Left lung (tissue), 14 donors: ENCODE measurements at places on chromosomes 7 and 10. TPM values are rescaled to one million over a fixed set of nuclear protein-coding genes. Genes with fewer than 3 reads are reported as not detected.

DNA sequence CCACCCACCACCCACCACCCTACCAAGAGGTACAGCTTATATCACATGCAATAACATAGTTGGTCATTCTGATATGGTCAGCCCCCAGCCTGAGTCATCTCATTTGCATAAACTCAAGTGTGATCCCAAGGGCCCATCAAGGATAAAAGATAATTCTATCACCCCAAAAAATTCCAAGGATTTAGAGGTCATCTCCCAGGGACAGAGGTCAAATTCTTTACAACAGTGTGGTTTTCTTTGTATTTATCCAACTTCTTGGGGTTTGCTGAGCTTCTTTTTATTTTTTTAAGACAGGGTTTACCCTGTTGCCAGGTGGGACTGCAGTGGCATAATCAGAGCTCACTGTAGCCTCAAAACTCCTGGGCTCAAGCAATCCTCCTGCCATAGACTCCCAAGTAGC lies 9.4 kb upstream of the GTPBP10 start:
- no peak overlapping the region for H3K27ac ChIP-seq
- no peaks in the 10 kb centered on the region for H3K4me1 ChIP-seq
- DNase-seq, result no peak
- no peaks in the 10 kb centered on the region for H3K27me3 ChIP-seq
- no peak overlapping the region for H3K4me3 ChIP-seq

DNA sequence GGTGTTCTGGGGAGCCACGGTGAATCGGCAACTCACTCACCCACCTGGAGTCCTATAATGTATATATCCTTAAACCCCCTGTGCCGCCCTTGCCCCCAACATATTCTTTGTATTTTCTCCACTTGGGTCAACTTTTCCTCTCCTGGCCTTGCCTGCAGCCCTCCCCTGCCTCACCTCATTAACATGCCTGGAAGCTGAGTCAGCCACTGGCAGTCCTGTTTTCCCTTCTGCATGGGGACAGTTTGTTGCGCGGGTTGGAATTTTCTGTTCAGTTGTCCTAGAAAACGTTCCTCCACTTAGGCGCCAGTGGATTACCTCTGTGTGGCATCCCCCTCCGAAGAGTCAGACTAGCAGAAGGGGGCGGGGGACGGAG lies 97.4 kb downstream of the C10orf105 start:
- peaks cover 11% of the 10 kb centered on the region for H3K4me1 ChIP-seq
- no peak overlapping the region for H3K4me3 ChIP-seq
- no peaks in the 10 kb centered on the region for H3K36me3 ChIP-seq
- no peaks in the 10 kb centered on the region for H3K27me3 ChIP-seq
- peak; percentile 21 for DNase-seq

DNA sequence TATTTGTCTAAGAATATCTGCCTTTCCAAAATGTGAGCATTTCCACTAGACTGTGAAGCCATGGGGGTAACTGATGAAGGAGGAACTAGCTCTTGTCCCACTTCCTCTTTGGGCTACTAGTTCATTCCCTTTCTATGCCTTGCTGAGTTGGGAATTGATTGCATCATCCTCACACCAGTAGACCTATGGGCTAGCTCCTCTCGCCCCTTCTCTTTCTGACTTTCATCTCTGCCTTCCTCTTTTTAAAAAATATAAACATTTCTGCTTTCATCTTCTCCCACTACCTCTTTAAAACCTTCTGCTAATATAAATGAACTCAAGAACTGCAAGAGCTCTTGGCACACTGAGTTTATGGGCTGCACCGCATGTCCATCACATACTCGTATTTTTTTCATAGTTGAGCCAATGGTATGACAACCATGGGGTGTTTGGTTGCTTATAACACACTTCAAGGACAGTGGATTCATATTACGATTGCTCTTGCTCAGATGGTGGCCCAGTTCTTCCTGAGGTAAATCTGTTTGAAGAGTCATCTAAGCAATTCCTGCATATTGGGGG lies 182.0 kb downstream of the REEP3 start:
- DNase-seq, result no peak
- peaks cover 26% of the 10 kb centered on the region for H3K4me1 ChIP-seq
- H3K36me3 ChIP-seq, result no peaks in the 10 kb centered on the region
- no peak overlapping the region for H3K4me3 ChIP-seq
- peak overlapping the region; percentile 49 for H3K27ac ChIP-seq
- no peaks in the 10 kb centered on the region for H3K27me3 ChIP-seq

DNA sequence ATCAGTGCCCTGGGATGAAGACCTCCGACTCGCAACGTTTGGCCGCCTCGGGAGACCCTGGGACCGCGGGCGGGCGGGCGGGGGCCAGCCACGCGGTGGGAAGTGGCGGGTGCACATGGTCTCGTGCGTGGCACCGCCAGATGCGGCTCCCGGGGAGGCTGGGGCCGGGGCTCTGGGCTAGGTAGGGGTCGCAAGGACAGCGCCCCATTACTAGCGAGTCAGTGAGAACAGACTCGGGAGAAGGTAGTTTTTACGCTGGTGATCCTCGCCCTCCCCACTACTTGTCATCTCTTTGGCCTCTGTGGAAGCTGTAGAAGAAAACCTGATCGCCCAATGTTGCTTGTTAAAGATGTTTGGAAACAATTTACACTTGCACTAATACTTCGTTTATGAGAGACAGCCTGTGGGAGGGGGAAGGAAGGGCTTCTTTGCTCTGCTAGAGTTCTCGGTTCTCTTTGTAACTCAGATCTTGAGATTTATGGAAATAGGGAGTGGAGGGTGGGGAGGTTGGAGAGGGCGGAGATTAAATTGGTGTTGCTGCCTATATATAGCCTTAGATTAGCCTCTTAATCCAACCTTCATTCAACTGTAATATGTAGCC lies 591 bp downstream of the BZW2 start:
- peak overlapping the region; percentile 78 for H3K4me3 ChIP-seq
- peak overlapping the region; percentile 94 for H3K27ac ChIP-seq
- DNase-seq, result peak; percentile 24
- no peaks in the 10 kb centered on the region for H3K36me3 ChIP-seq
- H3K4me1 ChIP-seq, result peaks cover 17% of the 10 kb centered on the region

GRCh38 chr7:131164025-131164925 lies 163.4 kb upstream of the MKLN1 start:
- H3K27me3 ChIP-seq, result no peaks in the 10 kb centered on the region
- no peak overlapping the region for H3K27ac ChIP-seq
- no peaks in the 10 kb centered on the region for H3K36me3 ChIP-seq
- H3K4me3 ChIP-seq, result no peak overlapping the region
- no peak for DNase-seq

DNA sequence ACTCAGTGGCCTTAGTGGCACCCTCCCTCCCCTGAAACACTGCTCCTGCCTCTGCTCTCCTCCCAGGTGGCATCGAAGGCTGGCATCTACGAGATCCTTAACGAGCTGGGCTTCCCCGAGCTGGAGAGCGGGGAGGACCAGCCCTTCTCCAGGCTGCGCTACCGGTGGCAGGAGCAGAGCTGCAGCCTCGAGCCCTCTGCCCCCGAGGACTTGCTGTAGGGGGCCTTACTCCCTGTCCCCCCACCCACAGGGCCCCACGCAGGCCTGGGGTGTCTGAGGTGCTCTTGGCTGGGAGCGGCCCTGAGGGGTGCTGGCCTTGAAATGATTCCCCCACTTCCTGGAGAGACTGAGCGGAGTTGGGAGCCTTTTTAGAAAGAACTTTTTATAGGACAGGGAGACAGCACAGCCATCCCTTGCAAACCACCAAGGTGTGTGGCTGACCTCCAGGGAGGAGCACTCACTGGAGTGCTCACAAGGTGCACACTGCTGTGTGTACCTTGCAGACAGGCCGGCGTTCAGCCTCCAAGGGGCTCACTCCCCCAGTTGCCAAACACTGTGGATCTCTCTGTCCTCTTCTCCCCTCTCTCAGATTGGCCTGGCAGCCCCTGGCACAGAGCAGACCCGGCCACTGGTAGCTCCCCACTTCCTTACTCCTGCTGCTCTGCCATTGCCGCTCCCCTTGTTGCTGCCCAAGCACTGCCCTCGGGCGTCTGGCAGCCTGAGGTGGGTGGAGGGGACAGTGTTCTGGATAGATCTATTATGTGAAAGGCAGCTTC lies 35.8 kb downstream of the PRF1 start:
- no peaks in the 10 kb centered on the region for H3K27me3 ChIP-seq
- no peak for DNase-seq
- no peaks in the 10 kb centered on the region for H3K4me1 ChIP-seq
- no peak overlapping the region for H3K27ac ChIP-seq
- no peaks in the 10 kb centered on the region for H3K36me3 ChIP-seq
- no peak overlapping the region for H3K4me3 ChIP-seq

DNA sequence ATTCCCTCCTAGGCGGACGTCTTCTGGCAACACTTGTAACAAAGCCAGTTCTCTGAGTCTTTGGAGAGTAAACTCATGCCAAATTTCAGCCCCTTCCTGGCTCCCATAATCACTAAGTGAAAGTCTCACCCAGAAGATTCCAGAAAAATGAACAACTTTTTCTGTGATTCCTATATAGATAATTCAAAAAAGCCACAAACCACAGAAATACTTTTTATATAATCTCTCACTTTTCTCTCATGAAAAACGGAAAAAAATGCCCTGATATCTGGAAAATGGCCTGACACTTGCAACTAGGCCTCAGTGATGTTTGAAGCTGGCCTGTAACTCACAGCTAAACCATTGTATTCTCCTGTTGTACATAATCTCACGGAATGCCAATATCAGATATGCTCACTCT lies 296.2 kb downstream of the HTR7 start:
- H3K4me3 ChIP-seq, result no peak overlapping the region
- no peak for DNase-seq
- no peak overlapping the region for H3K27ac ChIP-seq
- H3K4me1 ChIP-seq, result no peaks in the 10 kb centered on the region

DNA sequence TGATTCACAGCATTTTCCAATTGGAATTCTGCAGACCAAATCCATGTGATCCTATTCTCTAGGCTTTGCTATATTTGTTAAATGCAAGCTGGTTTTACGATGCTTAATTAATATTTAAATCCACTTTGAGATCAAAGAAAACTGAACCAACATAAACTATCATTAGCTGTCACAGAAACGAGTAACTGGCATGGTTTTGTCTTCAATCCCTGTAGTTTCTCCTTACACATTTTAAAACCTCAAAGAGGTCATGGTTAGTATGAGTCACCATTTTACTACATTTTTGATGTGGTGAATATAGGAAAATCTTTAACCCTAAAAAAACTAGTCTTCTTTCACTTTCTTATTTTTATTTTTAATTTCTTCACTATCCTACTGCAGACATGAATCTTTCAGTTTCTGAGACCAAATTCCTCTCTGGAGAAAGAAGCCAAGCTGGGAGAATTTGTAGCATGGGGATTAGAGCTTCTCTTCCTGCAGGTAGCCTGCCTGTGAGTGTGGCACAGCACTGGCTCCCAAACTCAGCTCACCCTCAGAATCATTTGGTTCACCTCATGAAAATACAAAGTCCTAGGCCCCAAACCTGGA lies 8.7 kb upstream of the LIPM start:
- H3K27me3 ChIP-seq, result no peaks in the 10 kb centered on the region
- H3K36me3 ChIP-seq, result no peaks in the 10 kb centered on the region
- no peaks in the 10 kb centered on the region for H3K4me1 ChIP-seq
- H3K4me3 ChIP-seq, result no peak overlapping the region
- no peak overlapping the region for H3K27ac ChIP-seq
- DNase-seq, result no peak

GRCh38 chr10:48242171-48242904 lies 32.2 kb downstream of the FRMPD2 start:
- no peak for DNase-seq
- H3K27ac ChIP-seq, result no peak overlapping the region
- no peak overlapping the region for H3K4me3 ChIP-seq
- no peaks in the 10 kb centered on the region for H3K27me3 ChIP-seq
- H3K36me3 ChIP-seq, result no peaks in the 10 kb centered on the region

- H3K4me3 ChIP-seq, result no peak overlapping the region
- peaks cover 7% of the 10 kb centered on the region for H3K4me1 ChIP-seq
- DNase-seq, result no peak
- peak overlapping the region; percentile 5 for H3K27ac ChIP-seq
- H3K27me3 ChIP-seq, result no peaks in the 10 kb centered on the region
Measured at GRCh38 chr10:14601872-14602725, 172.6 kb downstream of the FAM107B start.

GRCh38 chr7:104895522-104896236 lies 118.3 kb upstream of the KMT2E start:
- H3K27me3 ChIP-seq, result no peaks in the 10 kb centered on the region
- H3K27ac ChIP-seq, result no peak overlapping the region
- H3K4me1 ChIP-seq, result peaks cover 2% of the 10 kb centered on the region
- H3K4me3 ChIP-seq, result no peak overlapping the region
- no peaks in the 10 kb centered on the region for H3K36me3 ChIP-seq

DNA sequence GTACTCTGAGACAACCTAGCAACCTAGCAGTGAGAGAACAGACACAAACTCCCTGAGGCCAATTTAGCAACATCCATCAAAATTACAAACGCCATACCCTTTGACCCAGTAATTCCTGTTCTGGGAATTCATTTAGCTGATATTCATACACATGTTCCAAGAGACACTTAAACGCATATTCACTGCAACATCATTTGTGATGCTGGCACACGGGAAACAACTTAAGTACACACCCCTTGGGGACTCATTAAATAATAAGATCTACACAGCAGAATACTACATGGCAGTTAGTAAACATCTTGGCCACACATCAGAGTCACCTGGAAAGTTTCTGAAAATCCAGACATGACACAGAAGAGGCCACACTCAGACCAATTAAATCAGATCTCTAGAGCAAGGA lies 17.6 kb downstream of the NUDCD3 start:
- no peaks in the 10 kb centered on the region for H3K36me3 ChIP-seq
- no peak overlapping the region for H3K4me3 ChIP-seq

Gene TDRD1
- total RNA-seq, result 0.17 TPM

Gene RASA4B
- total RNA-seq, result 18.1 TPM

Gene OPN4
- total RNA-seq, result not detected

Gene PSD
- total RNA-seq, result 5.4 TPM

Gene IKZF1
- 50.2 TPM for total RNA-seq
